ENCODE measurements at places on chromosomes 7 and 10.

DNA sequence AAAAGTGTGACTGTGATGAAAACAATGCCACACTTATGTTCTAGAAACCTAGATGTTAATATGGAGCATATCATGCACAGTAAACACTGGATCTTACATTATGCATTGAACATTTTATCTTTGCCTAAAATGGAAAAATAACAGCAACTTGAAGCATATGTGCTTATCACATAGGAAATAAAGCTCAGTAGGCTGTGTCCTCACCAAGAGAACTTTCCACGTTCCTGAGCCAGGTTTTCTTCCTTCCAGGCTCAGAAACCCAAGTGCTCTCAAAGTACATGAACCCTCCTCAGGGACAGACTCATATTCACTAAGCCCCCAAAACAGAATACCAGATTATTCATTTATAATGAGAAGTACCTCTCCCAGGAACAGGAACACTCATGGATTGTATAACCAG lies 79.4 kb upstream of the PRKAR2B start:
- no peak for DNase-seq

GRCh38 chr7:45978010-45978681 lies 57.1 kb upstream of the IGFBP3 start:
- DNase-seq = no peak

GRCh38 chr7:151487228-151487627 lies 32.5 kb downstream of the RHEB start:
- no peak for DNase-seq

DNA sequence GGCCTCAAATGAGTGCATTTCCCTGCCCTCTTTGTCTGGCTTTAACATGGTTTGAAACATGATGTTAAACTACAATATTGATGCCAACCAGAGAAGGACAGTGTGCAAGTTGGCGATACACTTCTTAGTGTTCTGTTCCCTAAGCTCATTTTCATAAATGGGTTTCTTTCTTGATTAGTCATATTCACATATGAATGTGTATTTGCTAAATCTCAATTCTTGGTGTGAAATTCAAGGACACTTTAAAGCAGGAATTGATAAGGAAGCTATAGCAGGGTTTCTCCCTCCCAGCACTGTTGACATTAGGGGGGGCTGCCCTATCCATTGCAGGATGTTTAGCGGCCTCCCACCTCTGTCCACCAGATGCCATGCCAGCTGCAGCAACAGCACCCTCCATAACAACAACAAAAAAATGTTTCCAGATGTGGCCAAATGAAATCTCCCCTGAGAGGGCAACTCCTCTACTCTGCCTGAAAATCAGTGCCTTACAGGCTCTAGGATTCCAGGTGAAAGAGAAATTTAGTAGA lies 13.1 kb downstream of the CCNY start:
- DNase-seq = no peak

DNA sequence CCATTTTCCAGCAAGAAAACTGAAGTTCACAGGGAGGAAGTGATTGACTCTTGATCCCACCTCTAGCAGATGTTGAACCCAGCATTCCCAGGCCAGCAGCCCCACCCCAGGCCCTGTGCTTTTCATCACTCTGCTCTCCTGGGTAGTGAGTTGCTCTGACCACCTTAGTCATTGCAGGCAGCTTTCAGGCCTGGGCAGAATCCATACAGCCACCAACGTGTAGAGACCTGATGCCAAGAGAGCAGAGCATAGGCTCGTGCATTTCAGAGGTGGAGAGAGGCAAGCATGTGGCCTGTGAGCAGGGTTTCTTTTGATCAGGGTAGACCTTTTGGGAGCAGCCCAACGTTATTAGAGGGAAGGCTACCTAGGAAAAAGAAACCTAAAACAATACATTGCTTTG lies 334.6 kb downstream of the PTEN start:
- no peak for DNase-seq

DNA sequence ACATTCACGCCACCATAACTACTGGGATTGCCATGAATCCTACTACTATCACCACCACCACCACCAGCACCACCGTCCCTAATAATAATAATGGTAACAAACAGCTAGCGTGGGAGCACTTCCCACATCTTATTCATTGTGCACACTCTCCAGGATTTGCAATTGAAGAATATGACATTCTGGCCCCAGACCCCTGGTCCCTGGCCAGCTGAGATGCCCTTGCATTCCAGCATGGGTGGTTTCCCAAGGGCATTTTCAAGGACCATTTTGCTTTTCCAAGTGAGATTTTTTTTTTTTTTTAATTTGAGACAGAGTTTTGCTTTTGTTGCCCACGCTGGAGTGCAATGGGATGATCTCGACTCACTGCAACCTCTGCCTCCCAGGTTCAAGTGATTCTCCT lies 14.7 kb downstream of the CTBP2 start:
- DNase-seq = no peak

GRCh38 chr10:25261110-25261509 lies 86.3 kb downstream of the GPR158 start:
- DNase-seq = no peak
